ENCODE measurements at places on chromosomes 2 and 18.

DNA sequence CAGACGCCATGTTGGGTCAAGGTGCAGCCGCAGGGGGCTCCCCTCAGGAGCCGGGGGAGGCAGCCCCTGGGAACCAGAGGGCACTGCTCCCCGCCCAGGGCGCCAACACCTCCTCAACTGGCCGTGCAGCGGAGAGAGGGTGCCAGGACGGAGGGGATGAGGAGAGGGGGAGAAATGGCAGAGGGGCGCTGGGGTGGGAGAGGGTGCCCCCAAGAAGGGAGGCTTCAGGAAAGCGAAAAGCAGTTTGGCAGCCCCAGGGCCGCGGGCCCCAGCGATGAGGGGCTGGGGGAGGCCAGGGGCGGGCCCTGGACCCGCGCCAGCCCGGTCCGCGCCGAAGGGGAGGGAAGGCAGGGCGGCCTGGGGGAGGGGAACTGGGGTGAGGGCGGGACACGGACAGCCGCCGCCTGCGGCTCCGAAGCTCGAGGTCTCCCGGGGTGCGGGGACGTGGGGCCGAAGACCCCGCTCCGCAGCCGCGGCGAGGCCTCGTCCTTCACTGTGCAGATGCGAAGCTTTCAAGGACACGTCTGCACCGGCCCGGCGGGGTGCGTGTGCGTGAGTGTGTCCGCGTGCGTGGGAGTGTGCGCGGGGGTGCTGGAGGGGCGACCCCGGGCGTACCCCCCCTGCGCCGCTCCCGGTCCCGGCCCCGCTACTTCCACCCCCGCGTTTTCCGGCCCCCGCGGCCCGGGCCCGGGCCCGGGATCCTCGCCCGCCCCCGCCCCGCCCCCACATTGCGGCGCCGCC, 1.4 kb downstream of the DNMT3A start:
- DNase-seq = no peak

- DNase-seq = no peak
Measured at GRCh38 chr2:33216508-33217182, 259.8 kb upstream of the RASGRP3 start.

DNA sequence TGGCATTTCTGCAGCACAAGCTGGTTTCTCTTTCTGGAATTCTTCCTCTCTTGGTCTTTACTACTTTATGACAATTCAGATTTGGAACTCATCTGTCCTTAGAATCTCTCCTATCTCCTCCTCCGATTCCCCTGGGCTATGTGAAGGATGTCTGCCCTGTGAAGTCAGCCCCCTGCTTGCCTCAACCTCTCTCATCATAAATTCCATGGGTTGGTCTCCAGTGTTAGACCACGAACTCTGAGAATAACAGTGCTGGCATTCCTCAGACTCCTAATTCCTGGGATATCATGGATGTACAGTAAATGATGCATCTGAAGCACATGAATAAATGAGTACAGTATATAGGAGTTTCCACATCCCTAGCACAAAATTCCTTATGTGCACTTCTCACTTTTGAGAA, 21.0 kb upstream of the CYRIA start:
- DNase-seq = no peak

GRCh38 chr2:194672994-194673393, 984.0 kb upstream of the SLC39A10 start:
- no peak for DNase-seq

DNA sequence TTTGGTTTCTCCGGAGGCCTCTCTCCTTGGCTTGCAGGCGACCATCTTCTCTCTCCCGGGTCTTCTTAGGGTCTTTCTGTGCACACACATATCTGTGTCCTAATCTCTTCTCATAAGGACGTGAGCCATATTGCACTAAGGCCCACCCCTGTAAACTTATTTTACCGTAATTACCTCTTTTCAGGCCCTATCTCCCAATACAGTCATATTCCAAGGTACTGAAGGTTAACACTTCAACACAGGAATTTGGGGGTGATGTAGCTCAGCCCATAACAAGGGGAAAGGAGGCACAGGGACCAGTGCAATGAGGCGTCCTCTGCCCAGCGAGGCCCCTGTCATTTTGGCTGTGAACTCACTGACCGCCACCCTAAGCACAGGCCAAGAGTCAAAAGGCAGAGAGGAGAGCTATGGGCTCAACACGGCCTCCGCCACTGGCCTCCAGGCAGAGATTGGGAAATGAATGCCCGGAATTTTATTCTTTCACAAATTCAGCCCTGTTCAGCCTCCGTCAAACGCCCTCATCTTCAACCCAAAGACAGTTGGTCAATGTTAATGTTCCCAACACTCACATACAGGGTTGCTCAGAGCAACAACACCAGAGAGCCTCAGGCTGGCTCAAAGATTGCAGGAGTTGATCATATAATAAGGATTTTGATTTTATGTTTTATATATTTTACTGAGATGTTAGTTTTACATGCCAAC, 15.9 kb upstream of the NMUR1 start:
- no peak for DNase-seq

- DNase-seq = no peak
Measured at GRCh38 chr18:78739882-78740677, 239.5 kb upstream of the SALL3 start.

DNA sequence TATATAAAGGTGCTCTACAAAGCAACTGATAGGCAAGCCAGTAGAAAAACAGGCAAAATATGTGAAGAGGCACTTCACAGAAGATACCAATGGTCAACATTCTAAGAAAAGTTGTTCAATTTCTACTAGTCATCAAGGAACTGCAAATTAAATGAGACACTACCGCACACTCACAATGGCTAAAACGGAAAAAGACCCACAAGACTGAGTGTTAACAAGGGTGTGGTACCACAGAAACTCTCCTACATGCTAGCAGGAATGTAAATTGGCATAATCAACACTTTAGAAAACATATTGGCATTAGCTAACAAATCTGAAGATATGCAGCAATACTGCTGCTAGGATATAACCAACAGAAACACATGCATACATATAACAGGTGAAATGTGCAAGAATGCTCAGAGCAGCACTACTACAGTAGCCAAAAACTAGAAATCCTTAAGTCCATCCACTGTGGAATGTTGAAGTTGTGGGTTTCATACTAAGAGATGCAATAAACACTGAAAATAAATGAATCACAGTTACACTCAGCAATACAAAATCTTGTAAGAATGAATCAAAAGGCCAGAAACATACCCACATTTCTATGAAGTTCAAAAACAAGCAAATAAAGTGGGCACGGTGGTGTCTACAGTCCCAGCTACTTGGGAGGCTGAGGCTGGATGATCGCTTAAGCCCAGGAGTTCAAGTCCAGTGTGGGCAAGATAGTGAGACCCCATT, 9.2 kb downstream of the RNU4ATAC start:
- DNase-seq = no peak

GRCh38 chr2:160719116-160719515, 225.5 kb upstream of the RBMS1 start:
- no peak for DNase-seq
